Activated T-helper 1 cell treated with anti-CD3 and anti-CD28 coated beads, Interleukin-2, amount 50 U/mL, for 16 hours (primary cell): ENCODE measurements at places on chromosomes 4 and X.

GRCh38 chr4:92059615-92060014, 244.2 kb upstream of the GRID2 start:
- no peak for DNase-seq

DNA sequence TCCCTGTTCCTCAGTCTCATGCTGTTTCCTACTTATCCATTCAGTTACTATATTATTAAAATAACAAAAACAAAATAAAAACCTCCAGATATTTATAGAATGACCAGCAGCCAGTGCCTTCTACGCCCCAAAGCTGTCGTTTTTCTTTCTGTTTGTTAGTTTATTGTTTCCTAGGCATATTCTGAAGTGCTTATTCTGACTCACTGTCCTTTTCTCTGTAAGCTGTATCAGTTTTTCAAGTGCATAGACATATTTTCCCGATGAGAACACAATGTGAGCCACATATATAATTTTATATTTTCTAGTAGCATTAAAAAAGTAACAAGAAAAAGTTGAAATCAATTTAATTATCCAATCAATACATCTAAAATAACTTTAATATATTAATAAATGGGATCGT, 2158.6 kb upstream of the TENM3 start:
- no peak for DNase-seq

DNA sequence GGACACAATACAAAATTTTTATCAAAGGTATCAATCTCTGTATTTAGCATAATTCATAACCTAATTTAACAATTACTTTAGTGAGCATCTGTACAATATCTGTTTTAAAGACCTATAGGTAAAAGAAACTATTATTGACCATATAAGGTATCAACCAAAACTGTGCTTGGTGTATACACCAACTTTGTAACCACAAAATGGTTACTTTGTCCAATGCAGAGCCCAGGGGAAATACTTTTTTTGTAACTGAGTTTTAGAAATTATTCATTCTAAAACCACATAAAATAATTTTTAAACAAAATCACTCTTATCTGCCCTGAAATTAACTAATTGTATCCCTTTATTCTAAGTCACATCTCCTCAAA, 5.0 kb downstream of the CXXC4 start:
- DNase-seq, result no peak

- DNase-seq, result no peak
Measured at GRCh38 chrX:15679246-15679645, 14.6 kb upstream of the CLTRN start.

GRCh38 chrX:45986971-45987370, 558.2 kb downstream of the ZNF674 start:
- DNase-seq, result no peak

DNA sequence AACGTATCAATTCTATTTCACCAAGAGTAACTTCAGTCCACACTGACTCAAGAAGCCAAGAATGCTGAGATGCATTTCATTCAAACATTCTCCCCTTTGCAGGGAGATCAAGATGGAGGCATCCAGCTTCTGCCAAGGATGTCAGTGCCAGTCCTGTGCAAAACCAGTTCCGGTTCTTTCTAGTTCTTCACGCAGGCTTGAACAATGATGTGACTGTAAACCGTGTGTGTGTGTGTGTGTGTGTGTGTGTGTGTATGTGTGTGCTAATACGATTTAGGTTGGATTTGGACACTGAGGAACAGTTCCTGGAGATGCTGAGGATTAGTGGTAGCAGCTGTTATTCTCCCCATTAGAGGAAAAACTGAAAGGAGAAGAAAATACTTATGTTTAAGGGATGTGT, at the start of gene REELD1:
TSS of gene REELD1 (plus strand) at position 301 of the 400 bp plus-strand sequence. CDS start 2,415 bp downstream, outside the sequence.
- DNase-seq, result no peak

DNA sequence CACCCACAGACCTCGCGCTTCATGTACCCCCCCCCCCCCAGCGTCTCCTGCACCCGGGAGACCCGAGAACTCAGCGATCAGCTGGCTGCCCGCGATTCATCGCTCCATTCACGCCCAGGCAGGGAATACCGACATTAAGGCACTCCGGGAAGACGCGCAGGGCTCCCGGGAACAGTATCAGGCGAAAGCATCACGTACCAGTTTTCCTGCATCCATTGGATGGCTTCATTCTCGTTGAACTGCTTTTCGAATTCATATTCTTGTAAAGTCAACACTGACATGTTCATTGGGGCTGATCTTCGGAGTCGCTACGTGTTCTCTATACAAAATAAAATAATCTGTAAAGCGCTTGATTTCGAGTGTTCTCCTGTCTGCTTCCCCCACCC, 373 bp downstream of the ELOVL6 start:
- DNase-seq, result no peak

DNA sequence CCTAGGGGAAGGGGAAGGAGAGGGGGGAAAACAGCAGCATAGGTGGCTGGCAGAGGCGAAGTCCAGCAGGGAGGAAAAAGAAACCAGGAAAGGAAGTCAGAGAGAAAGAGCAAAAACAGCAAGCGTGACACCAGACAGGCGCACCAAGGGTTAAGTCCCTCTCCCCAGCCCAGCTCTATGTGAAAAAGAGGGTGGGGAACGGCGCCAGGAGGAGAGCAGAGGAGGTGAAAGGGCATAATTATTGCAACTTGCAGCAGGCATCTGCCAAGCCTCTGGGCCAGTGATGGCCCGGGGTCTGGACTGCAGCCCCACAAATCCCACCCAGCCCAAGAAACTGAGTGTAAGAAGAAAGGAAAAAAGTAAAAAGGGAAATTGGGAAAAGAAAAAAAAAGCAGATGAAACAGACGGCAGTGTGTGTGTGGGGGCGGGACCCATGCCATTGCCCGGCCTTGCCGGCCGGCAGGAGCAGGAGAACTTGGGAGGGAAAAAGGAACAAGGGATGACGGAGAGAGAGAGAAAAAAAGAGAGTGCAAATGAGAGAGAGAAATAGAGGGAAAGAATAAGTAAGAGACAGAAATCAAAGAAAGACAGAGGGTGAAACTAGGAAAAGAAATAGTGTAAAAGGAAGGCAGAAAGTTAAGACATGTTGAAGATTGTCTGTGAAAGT, 14.1 kb upstream of the RHOXF2 start:
- no peak for DNase-seq

GRCh38 chr4:37631551-37631950, 54.6 kb downstream of the RELL1 start:
- no peak for DNase-seq

DNA sequence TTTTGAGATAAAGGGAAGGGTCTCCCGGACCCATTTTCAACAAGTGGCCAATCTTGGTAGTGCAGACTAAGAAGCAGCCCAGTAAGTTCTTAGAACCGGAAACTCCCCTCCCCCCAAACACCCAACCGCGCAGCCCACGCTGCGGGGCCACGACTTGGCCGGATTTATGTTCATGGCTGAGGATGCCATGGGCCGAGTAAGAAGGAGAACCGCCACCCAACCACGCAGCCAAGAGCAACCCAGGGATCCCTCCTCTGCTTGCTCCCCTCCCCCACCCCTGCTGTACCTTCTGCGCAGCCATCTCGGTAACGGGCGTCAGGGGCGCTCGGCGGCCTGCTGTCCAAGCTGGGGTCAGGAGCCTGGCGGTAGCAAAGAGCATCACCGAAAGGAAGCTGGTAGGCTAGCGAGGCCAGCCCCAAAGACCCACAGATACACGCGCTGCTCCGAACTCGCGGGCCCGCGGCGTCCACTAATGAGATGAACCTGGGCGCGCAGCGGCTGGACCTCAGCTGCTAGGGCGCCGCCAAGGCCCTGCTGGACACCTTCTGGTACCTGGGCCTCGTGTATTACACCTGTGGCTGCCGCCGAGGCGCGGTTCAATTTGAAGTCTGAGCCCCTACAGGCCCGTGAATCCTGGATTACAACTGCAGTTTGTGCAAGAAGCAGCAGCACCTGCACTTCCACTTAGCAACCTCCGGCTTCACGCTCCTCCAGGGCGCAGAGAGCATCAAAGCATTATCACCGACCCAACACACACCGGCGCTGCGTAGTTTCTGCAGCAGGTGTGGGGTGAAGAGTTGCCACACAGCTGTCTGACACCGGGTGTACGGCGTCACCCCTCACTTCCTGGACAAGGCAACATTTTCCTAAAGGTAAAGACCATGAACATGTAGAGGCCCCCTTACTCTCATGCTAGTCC, 63.4 kb downstream of the NUDT10 start:
- peak; percentile 16 for DNase-seq

DNA sequence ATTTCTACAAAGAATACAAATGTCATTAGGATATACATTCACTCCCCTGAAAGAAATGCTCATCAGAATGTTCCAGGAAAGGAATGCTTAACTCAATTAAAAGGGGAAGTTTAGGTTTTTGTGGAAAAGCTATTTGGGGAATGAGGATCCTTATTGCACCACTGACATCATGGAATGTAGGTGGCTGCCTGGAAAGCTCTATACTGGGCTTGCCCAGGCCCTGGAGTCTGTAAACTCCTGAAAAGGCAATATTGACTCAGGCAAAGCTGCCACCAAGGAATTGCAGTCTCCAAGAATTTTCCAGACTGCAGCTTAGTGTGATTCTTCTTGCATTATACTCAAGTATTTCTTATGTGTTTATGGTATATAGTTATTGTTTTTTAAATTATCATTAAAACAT, 15.7 kb downstream of the DAPP1 start:
- DNase-seq, result no peak

GRCh38 chrX:153463031-153463430, 7.3 kb downstream of the HAUS7 start:
- DNase-seq, result no peak

- no peak for DNase-seq
Measured at GRCh38 chrX:42755815-42756214, 22.1 kb downstream of the PPP1R2C start.

DNA sequence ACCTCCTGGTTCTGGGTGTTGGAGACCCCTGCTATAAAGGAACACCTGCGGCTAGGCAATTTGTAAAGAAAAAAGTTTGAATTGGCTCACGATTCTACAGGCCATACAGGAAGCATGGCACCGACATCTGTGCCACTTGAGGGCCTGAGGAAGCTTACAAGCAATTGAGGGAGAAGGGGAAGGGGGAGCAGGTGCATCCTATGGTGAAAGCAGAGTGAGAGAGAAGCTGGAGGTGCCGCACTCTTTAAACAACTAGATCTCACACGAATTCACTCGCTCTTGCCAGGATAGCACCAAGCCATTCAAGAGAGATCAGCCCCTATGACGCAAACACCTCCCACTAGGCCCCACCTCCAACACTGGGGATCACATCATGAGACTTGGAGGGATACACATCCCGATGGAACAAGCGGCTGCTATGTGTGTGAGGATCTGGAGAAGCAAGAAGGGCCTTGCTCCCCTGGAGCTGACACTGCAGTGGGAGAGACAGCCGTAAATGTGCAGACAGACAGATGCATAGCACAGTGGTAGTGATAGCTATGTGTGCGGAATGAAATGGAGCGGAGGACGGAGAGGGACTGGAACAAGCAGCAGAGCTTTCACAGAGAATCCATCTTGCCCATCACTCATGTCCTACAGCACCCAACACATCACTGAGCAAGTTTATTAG, 60.7 kb upstream of the HELT start:
- no peak for DNase-seq

GRCh38 chrX:126770179-126770578, 49.4 kb upstream of the PRR32 start:
- no peak for DNase-seq

GRCh38 chr4:18198653-18199052, 177.1 kb upstream of the LCORL start:
- no peak for DNase-seq

DNA sequence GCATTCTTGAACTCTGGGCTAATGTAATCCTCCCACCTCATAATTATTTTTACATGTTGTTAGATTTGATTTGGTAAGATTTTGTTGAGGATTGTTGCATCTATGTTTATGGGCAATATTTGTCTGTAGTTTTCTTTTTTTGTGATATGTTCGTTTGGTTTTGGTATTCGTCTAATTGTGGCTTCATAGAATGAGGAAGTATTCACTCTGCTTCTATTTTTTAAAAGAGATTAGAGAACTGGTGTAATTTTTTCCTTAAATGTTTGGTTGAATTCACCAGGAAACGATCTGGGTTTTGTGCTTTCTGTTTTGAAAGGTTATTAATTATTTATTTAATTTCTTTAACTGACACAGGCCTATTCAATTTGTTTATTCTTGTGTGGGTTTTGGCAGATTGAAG, 161.2 kb upstream of the NUDT6 start:
- DNase-seq, result no peak

GRCh38 chr4:109655396-109655795, 47.8 kb downstream of the CASP6 start:
- DNase-seq, result no peak

DNA sequence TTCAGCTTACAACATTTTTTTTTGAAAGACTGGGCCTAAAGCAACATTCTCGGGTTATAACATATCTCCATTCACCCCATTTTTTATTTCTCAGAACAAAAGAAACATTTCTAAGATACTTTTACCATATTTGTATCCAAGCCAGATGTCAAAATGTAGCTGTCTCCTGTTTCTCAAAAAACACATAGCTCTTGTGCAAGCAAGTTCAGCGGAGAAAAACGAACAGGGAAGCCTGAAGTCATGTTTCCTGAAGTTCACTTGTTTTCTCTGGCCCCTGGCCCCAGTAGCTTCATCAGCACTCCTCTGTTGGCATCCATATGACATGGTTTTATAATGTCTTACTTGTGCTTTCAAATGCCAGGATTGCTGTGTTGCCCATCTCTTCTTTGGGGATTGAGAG, 218.2 kb downstream of the BANK1 start:
- DNase-seq, result no peak

DNA sequence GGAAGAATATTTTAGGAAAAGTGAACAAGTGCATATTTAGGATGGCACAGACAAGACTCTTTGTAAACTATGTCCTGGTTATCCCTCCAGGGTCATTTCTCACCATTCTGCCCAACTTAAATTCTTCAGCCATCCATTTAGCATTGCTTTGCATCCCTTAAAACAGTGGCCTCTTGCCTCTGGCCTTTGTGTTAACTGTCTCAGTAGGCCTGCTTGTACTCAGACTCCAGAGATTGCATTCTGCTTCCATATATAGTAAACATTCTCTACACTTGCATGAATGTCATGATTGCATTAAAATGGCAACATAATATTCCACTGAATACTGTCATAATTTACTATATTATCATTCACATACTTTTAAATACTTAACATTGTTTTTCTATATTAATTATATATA, 43.2 kb downstream of the NR3C2 start:
- DNase-seq, result no peak

DNA sequence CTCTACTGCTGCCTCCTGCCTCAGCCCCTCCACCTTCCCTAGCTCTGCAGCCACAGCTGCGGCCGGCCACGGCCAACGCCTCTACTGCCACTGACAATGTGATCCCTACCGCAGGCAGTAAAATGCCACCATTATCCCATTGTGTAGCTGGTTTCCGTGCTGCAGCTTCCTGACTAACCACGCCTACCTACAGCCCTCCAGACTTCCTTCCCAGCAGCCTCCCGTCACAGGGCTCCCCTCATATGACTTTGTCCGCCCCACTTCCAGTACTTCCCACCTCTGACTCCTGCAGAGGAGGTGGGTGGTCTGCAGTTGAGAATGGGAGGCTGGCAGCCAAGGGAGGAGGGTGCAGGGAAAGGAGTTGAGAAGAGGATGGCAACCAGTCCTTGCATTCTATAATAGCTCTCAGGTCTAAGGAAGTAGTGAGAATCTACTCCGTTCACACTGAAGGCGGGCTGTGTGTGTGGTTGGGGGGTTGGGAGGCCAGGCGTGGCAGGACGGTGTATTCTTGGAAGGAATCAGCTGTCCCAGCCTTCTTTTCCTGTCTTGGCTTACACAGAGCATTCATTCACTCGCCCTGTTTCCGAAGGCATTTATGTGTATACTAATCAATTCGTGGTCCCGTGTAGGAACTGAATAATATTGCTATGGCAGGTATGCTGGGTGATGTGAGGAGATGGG, 33.1 kb upstream of the USP51 start:
- no peak for DNase-seq

GRCh38 chr4:159765382-159765781, 662.5 kb downstream of the RAPGEF2 start:
- no peak for DNase-seq
